Activated T-helper 2 cell treated with anti-CD3 and anti-CD28 coated beads, Interferon-gamma antibody, Interleukin-2, Interleukin-4, amounts not matched to agents 10 μg/mL and 5 μg/mL and 100 μg/mL, durations not matched to agents 14 hours and 24 hours and 36 hours (primary cell): ENCODE measurements at places on chromosomes 11 and 22. TPM values are rescaled to one million over a fixed set of nuclear protein-coding genes. Genes with fewer than 3 reads are reported as not detected.

The LIF gene
- total RNA-seq = 919 and 932 TPM in 2 replicates

The FOLR1 gene
- not detected in 2 replicates for total RNA-seq

The NXPE4 gene
- not detected in 2 replicates for total RNA-seq

The PANX2 gene
- total RNA-seq = 2.4 and 2.8 TPM in 2 replicates
